ENCODE measurements at places on chromosomes 5 and 9.

DNA sequence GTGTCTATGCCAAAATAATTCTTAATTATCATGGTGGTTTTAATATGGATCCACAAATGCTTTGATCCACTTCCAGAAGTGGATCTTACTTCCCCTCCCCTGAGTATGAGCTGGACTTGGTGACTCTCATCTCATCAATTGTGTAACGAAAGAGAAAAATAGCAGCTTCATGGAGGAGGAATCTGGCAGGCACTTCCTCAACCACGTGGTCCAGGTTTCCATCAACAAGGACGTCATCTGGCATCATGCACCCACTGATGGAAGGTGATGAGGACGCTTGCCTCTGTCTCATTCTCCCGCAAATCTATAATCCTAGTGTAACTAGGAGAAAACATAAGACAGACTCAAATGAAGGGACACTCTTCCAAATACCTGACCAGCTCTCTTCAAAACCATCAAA, 54.6 kb upstream of the S1PR3 start:
- DNase-seq: no peak
- H3K4me3 ChIP-seq: no peak overlapping the region
- H3K36me3 ChIP-seq: no peaks in the 10 kb centered on the region
- no peaks in the 10 kb centered on the region for H3K4me1 ChIP-seq
- H3K27me3 ChIP-seq: no peaks in the 10 kb centered on the region

- peaks cover 37% of the 10 kb centered on the region for H3K36me3 ChIP-seq
- H3K27me3 ChIP-seq: no peaks in the 10 kb centered on the region
- DNase-seq: no peak
Measured at GRCh38 chr5:52804981-52805380, 17.3 kb downstream of the ITGA1 start.

GRCh38 chr9:104121022-104121421, 26.9 kb downstream of the SMC2 start:
- no peaks in the 10 kb centered on the region for H3K4me1 ChIP-seq
- H3K36me3 ChIP-seq: peaks cover 92% of the 10 kb centered on the region
- no peak overlapping the region for H3K4me3 ChIP-seq
- H3K27ac ChIP-seq: no peak overlapping the region
- H3K27me3 ChIP-seq: no peaks in the 10 kb centered on the region

DNA sequence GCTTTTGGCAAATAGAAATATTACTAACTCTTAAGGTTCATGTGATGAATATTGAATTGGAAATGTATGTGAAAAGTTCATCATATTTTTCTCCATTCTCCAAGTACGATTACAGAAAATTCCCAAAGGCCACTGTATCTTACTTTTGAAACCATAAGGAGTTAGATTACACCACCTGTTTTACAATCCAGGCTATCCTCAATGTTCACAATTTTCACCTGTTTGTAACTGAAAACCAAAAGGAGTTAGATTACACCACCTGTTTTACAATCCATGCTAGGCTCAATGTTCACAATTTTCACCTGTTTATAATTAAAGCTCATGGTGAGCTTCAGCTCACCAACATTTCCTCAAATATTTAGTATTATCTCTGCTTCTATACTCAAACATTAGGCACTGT, 188.0 kb downstream of the HCN1 start:
- H3K36me3 ChIP-seq: no peaks in the 10 kb centered on the region
- H3K4me1 ChIP-seq: no peaks in the 10 kb centered on the region
- no peak overlapping the region for H3K4me3 ChIP-seq
- DNase-seq: no peak

DNA sequence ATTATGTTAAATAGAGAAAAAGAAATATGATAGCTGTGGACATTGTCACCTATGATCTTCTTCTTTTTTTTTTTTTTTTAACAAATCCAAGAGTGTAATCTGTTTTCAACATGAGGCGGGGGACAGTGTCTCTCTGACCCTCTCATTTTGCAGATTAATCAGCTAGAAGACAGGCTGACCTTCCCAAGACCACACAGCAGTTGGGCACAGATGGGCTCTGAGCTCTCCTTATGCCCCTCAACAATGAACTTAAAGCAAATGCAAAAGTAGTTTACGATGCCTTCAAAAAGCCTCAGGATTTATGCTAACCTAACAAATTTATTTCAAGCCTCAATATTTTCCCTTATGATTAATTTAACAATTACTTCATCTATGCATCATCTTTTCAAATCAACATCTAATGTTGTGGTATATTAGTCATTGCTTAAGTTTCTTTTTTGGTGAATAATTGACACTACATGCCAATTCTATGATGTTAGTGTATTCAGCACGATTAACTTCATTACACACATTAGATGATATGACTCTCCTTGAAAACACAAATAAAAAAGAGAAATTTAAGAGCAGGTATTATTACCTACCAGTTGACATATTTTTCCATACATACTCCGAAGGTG, 7.4 kb downstream of the NFIL3 start:
- H3K4me3 ChIP-seq: no peak overlapping the region
- no peak overlapping the region for H3K27ac ChIP-seq

DNA sequence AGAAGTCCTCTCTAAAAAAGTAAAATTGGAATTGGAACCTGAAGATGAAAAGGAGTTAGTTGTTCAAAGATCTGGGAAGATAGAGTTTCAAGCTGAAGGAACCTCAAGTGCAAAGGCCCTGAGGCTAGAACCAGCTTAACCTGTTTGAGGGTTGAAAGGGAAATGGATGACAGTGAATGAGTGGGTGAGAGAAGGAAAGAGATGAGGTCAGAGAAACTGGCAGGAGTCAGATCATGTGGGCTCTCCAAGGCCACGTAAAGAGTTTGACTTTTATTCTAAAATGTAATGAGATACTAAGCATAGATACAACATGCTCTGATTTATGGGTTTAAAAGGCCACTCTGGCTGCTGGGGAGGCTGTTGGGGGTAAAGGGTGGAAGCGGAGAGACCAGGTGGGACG, 2.5 kb upstream of the RAD23B start:
- no peaks in the 10 kb centered on the region for H3K27me3 ChIP-seq
- no peak for DNase-seq
- no peak overlapping the region for H3K4me3 ChIP-seq
- H3K27ac ChIP-seq: peak overlapping the region; percentile 35
- H3K4me1 ChIP-seq: peaks cover 36% of the 10 kb centered on the region

- no peak for DNase-seq
- no peaks in the 10 kb centered on the region for H3K4me1 ChIP-seq
- peaks cover 3% of the 10 kb centered on the region for H3K27me3 ChIP-seq
- H3K4me3 ChIP-seq: no peak overlapping the region
- H3K27ac ChIP-seq: no peak overlapping the region
Measured at GRCh38 chr9:133595910-133596309, 13.3 kb downstream of the FAM163B start.

DNA sequence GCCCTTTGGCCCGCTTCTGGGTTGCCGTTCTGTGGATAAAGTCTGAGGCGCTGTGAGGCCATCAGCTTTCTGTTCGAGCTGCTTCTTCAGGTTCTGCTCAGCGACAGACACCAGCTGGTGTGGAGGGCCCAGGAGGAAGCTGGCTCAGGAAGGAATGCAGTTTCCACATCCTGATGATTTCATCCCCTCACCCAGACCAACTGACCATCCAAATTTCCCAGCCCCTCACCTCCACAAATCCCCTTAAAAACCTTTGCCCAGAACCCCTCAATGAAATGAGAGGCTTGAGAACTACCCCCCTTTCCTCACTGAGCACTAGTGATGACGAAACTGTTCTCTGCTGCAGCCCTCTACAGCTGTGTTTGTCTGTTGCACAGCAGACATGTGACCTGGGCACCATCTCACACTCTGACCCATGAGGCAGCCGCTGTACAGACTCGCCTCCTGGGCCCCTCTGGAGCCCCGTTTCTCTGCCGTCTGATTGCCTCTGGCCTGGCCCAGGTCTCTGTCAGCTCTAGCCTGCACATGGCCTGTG, 45.4 kb downstream of the SPATA31C2 start:
- peak overlapping the region; percentile 10 for H3K27ac ChIP-seq
- H3K27me3 ChIP-seq: no peaks in the 10 kb centered on the region
- no peak overlapping the region for H3K4me3 ChIP-seq
- H3K36me3 ChIP-seq: no peaks in the 10 kb centered on the region

GRCh38 chr5:168153876-168154270, 137.6 kb upstream of the WWC1 start:
- H3K4me3 ChIP-seq: no peak overlapping the region
- H3K27me3 ChIP-seq: no peaks in the 10 kb centered on the region
- peaks cover 27% of the 10 kb centered on the region for H3K4me1 ChIP-seq
- DNase-seq: no peak

GRCh38 chr9:32171339-32171738, 213.1 kb upstream of the ACO1 start:
- no peak for DNase-seq
- H3K27ac ChIP-seq: no peak overlapping the region
- no peaks in the 10 kb centered on the region for H3K36me3 ChIP-seq
- H3K4me1 ChIP-seq: no peaks in the 10 kb centered on the region

DNA sequence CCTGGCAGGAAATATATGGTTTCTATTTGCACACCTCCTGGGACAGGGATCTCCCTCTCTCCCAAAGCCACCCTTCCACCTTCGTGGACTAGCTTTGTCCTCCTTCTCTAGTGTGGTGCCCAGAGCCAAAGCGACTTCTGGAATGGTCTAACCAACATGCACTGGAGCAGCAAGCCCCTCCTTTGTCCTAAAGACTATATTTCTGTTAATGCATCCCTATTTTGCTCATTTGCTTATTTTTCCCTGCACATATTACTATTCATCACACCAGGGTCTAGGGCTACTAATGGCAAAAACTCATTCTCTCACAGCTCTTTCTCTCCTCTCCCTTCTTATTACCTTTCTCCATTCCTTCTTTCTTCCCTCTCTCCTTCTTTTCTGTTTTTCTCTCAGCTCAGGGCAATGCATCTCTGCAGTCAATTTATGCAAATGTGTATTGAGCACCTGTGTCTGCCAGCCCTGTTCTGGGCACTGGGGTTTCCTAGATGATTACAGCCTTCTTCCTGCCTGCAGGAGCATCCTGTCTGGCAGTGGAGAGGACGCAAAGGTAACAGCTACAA, 2.8 kb upstream of the NEURL1B start:
- no peaks in the 10 kb centered on the region for H3K36me3 ChIP-seq
- no peak overlapping the region for H3K27ac ChIP-seq
- no peaks in the 10 kb centered on the region for H3K27me3 ChIP-seq
- H3K4me1 ChIP-seq: peaks cover 19% of the 10 kb centered on the region
- H3K4me3 ChIP-seq: no peak overlapping the region
- no peak for DNase-seq

DNA sequence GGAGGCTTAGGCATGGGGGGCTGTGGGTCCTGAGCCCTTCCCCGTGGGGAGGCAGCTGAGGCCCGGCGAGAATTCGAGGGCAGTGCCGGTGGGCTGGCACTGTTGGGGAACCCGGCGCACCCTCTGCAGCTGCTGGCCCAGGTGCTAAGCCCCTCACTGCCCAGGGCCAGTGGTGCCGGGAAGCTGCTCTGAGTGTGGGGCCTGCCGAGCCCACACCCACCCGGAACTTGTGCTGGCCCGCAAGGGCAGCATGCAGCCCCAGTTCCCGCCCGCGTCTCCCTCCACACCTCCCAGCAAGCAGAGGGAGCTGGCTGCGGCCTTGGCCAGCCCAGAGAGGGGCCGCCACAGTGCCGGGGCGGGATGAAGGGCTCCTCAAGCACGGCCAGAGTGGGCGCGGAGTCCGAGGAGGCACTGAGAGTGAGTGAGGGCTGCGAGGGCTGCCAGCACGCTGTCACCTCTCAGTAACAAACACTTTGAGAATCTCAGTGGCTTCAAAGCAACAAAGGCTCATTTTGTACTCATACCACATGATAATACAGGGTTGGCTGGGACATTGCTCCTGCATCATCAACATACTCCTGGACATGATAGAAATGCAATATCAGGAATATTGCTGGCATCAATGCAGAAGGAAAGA, 265.7 kb upstream of the ANKRD55 start:
- peaks cover 56% of the 10 kb centered on the region for H3K4me1 ChIP-seq
- H3K4me3 ChIP-seq: no peak overlapping the region

GRCh38 chr9:81408951-81409350, 280.4 kb downstream of the TLE1 start:
- H3K4me3 ChIP-seq: no peak overlapping the region
- H3K27ac ChIP-seq: no peak overlapping the region
- no peaks in the 10 kb centered on the region for H3K36me3 ChIP-seq
- no peak for DNase-seq
- H3K27me3 ChIP-seq: no peaks in the 10 kb centered on the region
